ENCODE measurements at places on chromosomes 2 and 18.

GRCh38 chr2:7190587-7191324 is 273.5 kb downstream of the RNF144A start:
- DNase-seq: no peak

- DNase-seq: no peak
These were observed 79.6 kb downstream of the OSBPL6 start for GRCh38 chr2:178273787-178274360.

GRCh38 chr2:136238286-136239078 is 120.5 kb upstream of the CXCR4 start:
- no peak for DNase-seq

DNA sequence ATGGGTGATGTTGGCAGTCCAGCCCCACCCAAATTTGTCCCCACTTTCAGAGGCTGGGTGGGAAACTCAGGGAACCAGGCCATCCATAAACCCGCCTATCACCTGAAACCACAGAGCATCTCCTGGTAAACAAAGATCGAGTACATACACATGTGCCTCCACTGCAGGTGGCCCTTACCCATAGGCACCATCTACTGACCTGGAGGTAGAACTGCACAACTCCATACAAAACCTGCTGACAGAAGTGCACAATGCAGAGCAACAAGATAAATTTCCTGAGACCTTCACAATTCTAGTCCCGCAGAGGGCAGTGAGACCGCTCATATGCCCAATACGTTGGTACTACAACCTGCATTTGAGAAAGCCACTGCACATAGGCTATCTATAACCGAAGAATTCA is 856.3 kb downstream of the SUCLG1 start:
- DNase-seq: no peak

GRCh38 chr2:140504601-140505000 is 1626.2 kb downstream of the LRP1B start:
- no peak for DNase-seq
